ENCODE measurements at places on chromosomes 2 and 18. TPM values are rescaled to one million over a fixed set of nuclear protein-coding genes. Genes with fewer than 3 reads are reported as not detected.

Gene TMEM163
- total RNA-seq: 0.15 TPM

Gene HSPE1
- 113 TPM for total RNA-seq

Gene LYG2
- total RNA-seq: not detected

Gene SOCS6
- total RNA-seq: 25.7 TPM

GRCh38 chr18:49756671-49757362 lies 56.5 kb downstream of the ACAA2 start:
- DNase-seq: no peak

GRCh38 chr2:513981-514706 lies 163.1 kb downstream of the TMEM18 start:
- DNase-seq: no peak

- no peak for DNase-seq
Observed at GRCh38 chr2:131067465-131068125, 25.7 kb downstream of the FAM168B start.

DNA sequence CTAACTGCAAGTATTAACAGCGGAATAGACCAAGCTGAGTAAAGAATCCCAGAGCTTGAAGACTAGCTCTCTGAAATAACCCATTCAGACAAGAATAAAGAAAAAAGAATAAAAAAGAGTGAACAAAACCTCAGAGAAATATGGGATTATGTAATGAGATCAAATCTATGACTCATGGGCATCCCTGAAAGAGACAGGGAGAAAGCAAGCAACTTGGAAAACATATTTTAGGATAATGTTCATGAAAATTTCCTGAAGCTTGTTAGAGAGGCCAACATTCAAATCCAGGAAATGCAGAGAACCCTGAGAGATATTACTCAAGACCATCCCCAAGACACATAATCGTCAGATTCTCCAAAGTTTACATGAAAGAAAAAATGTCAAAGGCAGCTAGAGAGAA lies 17.3 kb downstream of the PFN4 start:
- no peak for DNase-seq

DNA sequence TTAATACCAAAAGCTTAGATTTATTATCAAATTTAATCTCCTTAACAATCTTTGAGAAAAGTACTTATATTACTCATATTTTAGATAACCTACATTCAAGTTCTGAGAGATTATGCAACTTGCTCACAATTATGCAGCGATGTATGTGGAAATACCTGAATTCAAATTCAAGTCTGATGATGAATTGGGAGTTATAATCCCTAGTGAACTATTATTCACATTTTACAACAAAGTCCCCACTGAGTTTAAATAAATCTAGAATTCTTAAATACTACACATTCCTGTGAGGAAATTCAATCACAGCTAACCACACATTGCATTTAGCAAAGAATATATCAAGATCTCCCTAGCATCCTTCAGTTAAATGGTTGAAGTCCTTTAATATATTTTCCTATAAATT lies 278.4 kb downstream of the NOL4 start:
- DNase-seq: no peak

DNA sequence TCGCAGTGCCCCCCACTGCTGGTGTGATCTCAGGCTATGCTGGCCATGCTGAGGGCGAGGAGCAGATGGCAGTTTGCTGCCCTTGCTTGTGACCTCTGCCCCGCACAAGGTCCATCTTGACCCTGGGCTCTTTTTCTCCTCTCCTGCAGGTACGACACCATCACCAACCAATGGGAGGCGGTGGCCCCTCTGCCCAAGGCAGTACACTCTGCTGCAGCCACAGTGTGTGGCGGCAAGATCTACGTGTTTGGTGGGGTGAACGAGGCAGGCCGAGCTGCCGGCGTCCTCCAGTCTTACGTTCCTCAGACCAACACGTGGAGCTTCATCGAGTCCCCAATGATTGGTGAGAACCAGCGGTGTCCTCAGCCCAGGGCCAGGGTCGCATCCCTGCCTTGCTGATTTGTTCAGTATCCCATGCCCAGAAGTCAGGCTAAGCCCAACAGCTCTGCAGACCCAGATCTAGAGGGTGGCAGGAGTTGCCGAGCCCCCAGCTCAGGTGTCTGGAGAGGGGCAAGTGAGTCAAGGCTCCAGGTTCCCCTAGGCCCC lies 223.8 kb downstream of the ATAD2B start:
- no peak for DNase-seq

- DNase-seq: peak; percentile 33
Observed at GRCh38 chr18:52829876-52830405, 489.9 kb downstream of the DCC start.

- DNase-seq: no peak
Observed at GRCh38 chr2:157786663-157787363, 89.3 kb downstream of the ACVR1 start.
